ENCODE measurements at places on chromosomes 2 and 18. TPM values are rescaled to one million over a fixed set of nuclear protein-coding genes. Genes with fewer than 3 reads are reported as not detected.

- no peak overlapping the region for H3K27ac ChIP-seq
- peak overlapping the region; percentile 37 for H3K4me3 ChIP-seq
- no peaks in the 10 kb centered on the region for H3K27me3 ChIP-seq
- DNase-seq: peak; percentile 77
Measured at GRCh38 chr2:174771631-174772471, 7.6 kb upstream of the CHRNA1 start.

- H3K27me3 ChIP-seq: peaks cover 50% of the 10 kb centered on the region
- no peak for DNase-seq
- H3K27ac ChIP-seq: no peak overlapping the region
- H3K4me1 ChIP-seq: no peaks in the 10 kb centered on the region
- no peaks in the 10 kb centered on the region for H3K36me3 ChIP-seq
Measured at GRCh38 chr2:142136571-142136970, 5.8 kb upstream of the LRP1B start.

DNA sequence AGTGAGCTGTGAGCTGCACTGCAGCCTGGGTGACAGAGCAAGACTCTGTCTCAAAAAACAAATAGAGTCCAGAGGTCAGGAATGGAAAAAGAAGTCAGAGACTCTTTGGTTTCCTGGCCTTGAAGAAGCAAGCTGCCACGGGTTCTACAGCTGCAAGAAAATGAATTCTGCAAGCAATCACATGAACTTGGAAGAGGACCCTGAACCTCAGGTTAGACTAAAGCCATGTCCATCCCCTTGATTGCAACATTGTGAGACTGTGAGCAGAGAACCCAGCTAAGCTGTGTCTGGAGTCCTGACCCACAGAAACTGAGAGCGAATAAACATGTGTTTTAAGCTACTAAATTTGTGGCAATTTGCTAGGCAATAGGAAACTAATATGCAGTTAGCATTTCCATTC, 12.9 kb upstream of the MIB1 start:
- no peak overlapping the region for H3K27ac ChIP-seq
- no peak for DNase-seq
- no peaks in the 10 kb centered on the region for H3K27me3 ChIP-seq
- H3K36me3 ChIP-seq: no peaks in the 10 kb centered on the region

GRCh38 chr2:3652896-3653625, 4.9 kb upstream of the ALLC start:
- no peak overlapping the region for H3K4me3 ChIP-seq
- no peak for DNase-seq
- H3K27ac ChIP-seq: no peak overlapping the region
- peaks cover 3% of the 10 kb centered on the region for H3K27me3 ChIP-seq

The LOXHD1 gene
- 0.49 TPM for total RNA-seq

The CHST9 gene
- total RNA-seq: 2.0 TPM

The ABCG5 gene
- total RNA-seq: not detected
